Progenitor cell of endocrine pancreas (in vitro differentiated cells): ENCODE measurements at places on chromosomes 16 and 17.

- peaks cover 3% of the 10 kb centered on the region for H3K4me1 ChIP-seq
- no peak overlapping the region for H3K27ac ChIP-seq
- no peaks in the 10 kb centered on the region for H3K36me3 ChIP-seq
- H3K27me3 ChIP-seq: no peaks in the 10 kb centered on the region
- H3K4me3 ChIP-seq: no peak overlapping the region
- DNase-seq: no peak
These were observed 85.7 kb downstream of the CDYL2 start for GRCh38 chr16:80718480-80719220.

- H3K27me3 ChIP-seq: peaks cover 37% of the 10 kb centered on the region
- DNase-seq: no peak
- H3K27ac ChIP-seq: no peak overlapping the region
- H3K4me1 ChIP-seq: no peaks in the 10 kb centered on the region
These were observed 30.3 kb downstream of the PIK3R5 start for GRCh38 chr17:8935191-8935590.

DNA sequence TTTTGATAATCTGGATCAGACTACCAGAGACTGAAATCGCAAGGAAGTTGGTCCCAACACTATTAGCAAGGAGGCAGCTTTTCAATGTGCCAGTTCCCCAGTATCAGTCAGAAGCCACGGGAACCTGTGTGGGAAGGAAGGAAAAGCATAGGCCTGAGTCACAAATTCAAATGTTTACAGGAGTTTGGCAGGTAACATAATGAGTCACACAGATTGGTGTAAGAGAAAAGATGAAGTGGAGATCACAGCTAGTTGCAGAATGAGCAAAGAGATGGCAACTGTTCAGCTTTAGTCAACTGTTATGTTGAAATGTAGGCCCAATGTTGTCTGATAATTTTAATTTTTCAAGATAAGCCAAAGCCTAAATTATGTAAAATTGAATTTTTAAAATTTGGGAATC is 28.1 kb upstream of the ITGA2B start:
- no peak for DNase-seq
- no peak overlapping the region for H3K27ac ChIP-seq
- H3K4me3 ChIP-seq: no peak overlapping the region
- no peaks in the 10 kb centered on the region for H3K4me1 ChIP-seq

GRCh38 chr17:61420052-61420451 is 20.4 kb downstream of the TBX2 start:
- no peak overlapping the region for H3K4me3 ChIP-seq
- DNase-seq: no peak
- H3K36me3 ChIP-seq: no peaks in the 10 kb centered on the region
- H3K4me1 ChIP-seq: no peaks in the 10 kb centered on the region
- peaks cover 62% of the 10 kb centered on the region for H3K27me3 ChIP-seq

- no peaks in the 10 kb centered on the region for H3K36me3 ChIP-seq
- no peaks in the 10 kb centered on the region for H3K4me1 ChIP-seq
- no peak overlapping the region for H3K4me3 ChIP-seq
These were observed 16.1 kb upstream of the TNFRSF13B start for GRCh38 chr17:16987830-16988601.

DNA sequence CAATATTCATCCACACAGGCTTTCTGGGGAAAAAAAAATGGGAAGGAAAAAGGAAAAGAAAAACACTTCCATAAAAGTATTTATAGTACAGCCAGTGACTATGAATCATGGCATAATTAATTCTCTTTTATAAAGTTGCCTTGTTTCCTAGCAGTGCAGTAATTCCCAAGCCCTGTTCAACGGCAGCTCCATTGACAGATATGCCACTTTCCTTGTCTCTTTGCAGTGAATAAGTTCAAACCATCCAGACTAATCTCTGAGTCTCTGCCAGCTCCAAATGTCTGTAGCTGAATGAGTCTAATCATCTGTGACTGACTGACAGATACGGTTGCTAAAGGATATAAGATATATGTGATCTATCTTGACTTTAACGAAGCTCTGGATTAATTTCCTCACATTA is 52.9 kb upstream of the KCNJ16 start:
- DNase-seq: no peak
- no peaks in the 10 kb centered on the region for H3K36me3 ChIP-seq
- no peak overlapping the region for H3K27ac ChIP-seq
- no peaks in the 10 kb centered on the region for H3K4me1 ChIP-seq
- no peaks in the 10 kb centered on the region for H3K27me3 ChIP-seq
- no peak overlapping the region for H3K4me3 ChIP-seq

- H3K4me1 ChIP-seq: peaks cover 19% of the 10 kb centered on the region
- DNase-seq: no peak
- H3K36me3 ChIP-seq: peaks cover 5% of the 10 kb centered on the region
- H3K27ac ChIP-seq: no peak overlapping the region
These were observed 218.2 kb downstream of the WWOX start for GRCh38 chr16:78317564-78318240.

DNA sequence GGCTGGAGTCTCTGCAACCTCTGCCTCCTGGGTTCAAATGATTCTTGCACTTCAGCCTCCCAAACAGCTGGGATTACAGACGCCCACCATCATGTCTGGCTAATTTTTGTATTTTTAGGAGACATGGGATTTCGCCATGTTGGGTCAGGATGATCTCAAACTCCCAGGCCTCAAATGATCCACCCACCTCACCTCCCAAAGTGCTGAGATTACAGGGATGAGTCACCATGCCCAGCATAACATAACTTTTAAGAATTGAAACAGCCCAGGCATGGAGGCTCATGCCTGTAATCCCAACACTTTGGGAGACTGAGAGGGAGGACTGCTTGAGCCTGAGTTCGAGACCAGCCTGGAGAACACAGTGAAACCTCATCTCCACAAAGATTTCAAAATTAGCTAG is 2.5 kb downstream of the RSL1D1 start:
- H3K27me3 ChIP-seq: no peaks in the 10 kb centered on the region
- DNase-seq: no peak
- H3K36me3 ChIP-seq: peaks cover 15% of the 10 kb centered on the region

GRCh38 chr17:10135539-10136257 is 62.7 kb downstream of the GAS7 start:
- no peaks in the 10 kb centered on the region for H3K36me3 ChIP-seq
- no peaks in the 10 kb centered on the region for H3K27me3 ChIP-seq
- DNase-seq: no peak
- no peak overlapping the region for H3K4me3 ChIP-seq

DNA sequence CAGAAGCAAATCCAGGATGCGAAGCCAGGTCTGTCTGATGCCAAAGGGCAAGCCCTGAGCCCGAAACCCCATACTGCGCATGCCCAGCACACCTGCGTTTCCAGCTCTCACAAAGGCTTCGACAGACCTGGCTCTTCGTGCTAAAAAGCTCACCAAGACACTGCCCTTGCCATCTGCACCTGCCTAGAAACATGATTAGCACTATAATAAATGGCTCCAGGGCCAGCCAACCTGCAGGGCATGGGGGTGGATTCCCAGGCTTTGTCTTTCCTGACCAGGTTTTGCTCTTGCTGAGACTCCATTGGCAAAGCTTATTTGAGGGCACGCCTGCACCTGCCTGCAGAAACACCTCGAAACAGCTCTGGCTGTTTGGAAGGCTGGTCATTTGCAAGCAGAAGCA is 14.4 kb upstream of the PLD6 start:
- peaks cover 32% of the 10 kb centered on the region for H3K36me3 ChIP-seq
- no peak overlapping the region for H3K27ac ChIP-seq
- no peaks in the 10 kb centered on the region for H3K27me3 ChIP-seq
- DNase-seq: no peak
- no peaks in the 10 kb centered on the region for H3K4me1 ChIP-seq
